ENCODE measurements at places on chromosomes 4 and X.

GRCh38 chr4:184456337-184456736 is 18.0 kb downstream of the IRF2 start:
- no peak for DNase-seq

- DNase-seq = no peak
Measured at GRCh38 chr4:168690199-168690598, 193.3 kb downstream of the PALLD start.

- DNase-seq = peak; percentile 38
Measured at GRCh38 chr4:150006197-150006596, 72.0 kb upstream of the DCLK2 start.

DNA sequence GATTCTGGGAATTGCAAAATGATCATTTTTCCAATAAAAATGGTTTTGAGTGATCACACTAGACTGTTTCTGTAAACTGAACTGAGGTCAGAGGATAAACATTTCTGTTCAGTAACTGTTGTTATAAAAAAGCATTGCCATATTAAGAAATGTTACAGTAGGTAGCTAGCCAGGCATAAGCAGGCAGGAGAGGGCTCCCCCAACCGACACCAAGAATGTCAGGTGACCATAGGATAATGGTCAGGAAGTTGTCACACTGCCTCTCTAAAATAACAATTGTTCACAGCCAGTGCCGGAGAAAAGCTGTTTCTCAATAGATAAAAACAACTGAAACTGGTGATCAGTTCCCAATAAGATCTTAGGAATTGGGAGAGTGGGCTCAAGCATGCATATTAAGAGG is 306.2 kb upstream of the SLIT2 start:
- DNase-seq = no peak

DNA sequence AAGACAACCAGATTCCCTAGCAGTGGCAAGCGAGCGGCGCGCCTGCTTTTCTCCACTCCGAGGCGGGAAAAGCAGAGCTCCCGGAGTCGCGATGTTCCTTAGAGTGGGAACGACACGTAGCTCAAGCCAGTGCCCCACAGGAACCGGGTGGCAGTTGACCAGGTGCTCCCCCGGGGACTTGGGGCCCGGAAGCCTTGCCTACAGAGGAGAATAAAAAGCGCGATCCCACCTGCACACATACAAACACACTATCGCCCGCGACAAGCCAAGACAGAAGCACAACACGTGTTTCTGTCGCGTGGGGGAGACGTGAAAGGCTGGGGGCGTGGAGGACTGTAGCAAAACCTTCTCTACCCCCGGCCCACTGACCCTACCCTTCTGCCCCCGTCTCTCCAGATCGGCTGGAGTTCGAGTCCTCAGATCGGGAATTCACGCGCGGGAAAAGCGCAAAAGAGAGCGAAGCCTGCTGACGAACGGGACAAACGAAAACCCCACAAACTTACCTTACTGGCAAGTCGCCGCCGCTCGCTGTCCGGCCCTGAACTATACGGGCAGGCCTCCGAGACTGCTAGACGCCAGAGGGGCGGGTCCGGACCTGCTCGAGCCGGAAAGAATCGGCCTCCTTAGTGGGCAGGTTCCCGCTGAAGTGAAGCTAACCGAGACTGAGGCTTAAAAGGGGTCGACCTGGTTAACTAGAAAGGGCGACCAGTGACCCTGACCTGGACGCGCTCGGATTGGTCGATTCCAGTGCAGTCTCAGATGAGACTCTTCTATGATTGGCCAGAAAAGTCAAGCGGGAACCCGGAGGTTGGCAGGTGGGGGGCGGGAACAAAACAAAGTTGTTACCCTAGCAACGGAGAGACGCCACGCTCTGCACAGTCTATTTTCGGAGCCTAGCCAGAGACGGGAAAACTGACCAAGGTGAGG is at the start of the genes DNAAF6 and NUP62CL:
Gene DNAAF6 (plus strand): TSS at position 842 of the 927 bp plus-strand sequence. CDS start 6,265 bp downstream, outside the sequence.
Gene NUP62CL (minus strand): TSS at position 664 of the 927 bp plus-strand sequence. CDS start 31,287 bp downstream, outside the sequence.
- DNase-seq = peak; percentile 2

GRCh38 chr4:187903106-187903505 is 92.5 kb upstream of the ZFP42 start:
- no peak for DNase-seq

- no peak for DNase-seq
Measured at GRCh38 chr4:773214-773613, 52.7 kb downstream of the CPLX1 start.

- no peak for DNase-seq
Measured at GRCh38 chr4:17189759-17190158, 291.3 kb upstream of the LDB2 start.

DNA sequence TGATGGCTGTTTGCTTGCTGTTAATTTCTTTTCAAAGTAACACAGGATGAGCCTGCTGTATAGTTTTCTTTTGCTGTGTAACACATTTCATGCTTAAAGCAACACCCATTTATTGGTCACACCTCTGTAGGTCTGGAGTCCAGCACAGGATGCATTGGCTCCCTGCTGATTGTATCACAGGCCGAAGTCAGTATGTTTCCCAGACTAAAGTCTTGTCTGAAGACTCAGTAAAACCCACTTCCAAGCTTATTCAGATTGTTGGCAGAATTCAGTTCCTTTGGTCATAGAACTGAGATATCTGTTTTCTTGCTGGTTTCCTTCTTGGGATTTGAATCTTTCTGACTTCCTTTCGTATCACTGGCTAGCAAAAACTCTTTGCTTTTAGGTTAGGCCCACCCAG is 54.3 kb downstream of the LRP2BP start:
- no peak for DNase-seq

- DNase-seq = no peak
Measured at GRCh38 chrX:13147147-13147546, 102.7 kb upstream of the FAM9C start.

GRCh38 chrX:38606821-38607220 is 45.5 kb downstream of the TSPAN7 start:
- DNase-seq = no peak

- no peak for DNase-seq
Measured at GRCh38 chrX:112841820-112842157, 1.2 kb upstream of the AMOT start.

- no peak for DNase-seq
Measured at GRCh38 chr4:7635445-7636239, 200.9 kb upstream of the PSAPL1 start.

- peak; percentile 52 for DNase-seq
Measured at GRCh38 chr4:99811850-99812249, 4.8 kb upstream of the DAPP1 start.

DNA sequence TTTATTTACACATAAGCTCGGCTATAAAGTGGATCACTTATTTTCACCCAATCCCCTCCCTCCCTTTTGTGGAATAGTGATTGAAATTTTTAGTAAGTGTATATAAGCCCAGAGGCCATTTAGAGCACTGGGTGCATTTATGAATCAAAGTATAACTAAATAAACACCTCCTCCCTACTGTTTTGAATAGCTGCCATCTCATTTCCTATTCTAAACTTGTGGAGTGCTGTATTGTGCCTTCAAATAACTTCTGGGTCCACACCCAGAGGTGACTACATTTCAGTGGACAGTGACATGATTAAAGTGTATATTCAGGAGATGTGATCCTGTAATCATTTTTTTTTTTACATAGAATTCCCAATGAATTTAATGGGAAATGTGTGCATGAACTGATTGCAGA is 104.9 kb downstream of the TEX13C start:
- DNase-seq = no peak

DNA sequence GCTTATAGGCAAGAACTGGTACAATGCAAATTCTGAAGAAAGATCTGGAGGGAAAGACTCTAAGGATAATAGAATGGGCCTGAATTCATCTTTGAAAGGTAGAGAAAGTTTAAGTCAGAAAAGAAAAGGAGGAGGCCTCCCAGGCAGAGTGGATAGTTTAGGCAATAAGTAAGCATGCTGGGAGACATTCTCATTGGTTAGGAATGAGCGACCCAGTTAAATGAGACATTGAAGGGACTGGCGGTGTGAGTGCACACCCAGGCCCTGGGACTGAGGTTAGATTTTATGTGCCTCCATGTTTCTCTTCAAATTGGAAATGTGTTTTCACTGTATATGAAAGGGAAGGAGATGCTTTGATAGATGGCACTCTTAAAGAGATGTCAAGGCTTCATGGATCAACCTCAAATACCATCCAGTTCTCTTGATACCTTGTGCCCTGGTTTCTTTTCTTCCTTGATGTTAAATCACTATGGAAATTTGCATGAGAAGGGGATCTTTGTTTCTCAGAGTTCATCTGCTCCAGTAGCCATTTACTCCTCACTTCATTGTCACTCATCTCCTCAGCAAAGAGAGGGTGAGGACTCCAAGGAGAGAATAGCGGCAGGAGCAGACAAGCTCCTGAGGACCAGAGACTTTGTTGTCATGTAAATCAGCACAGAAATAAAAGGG is 584.2 kb upstream of the INTU start:
- no peak for DNase-seq

- no peak for DNase-seq
Measured at GRCh38 chrX:133550665-133551485, 135.6 kb upstream of the GPC4 start.

DNA sequence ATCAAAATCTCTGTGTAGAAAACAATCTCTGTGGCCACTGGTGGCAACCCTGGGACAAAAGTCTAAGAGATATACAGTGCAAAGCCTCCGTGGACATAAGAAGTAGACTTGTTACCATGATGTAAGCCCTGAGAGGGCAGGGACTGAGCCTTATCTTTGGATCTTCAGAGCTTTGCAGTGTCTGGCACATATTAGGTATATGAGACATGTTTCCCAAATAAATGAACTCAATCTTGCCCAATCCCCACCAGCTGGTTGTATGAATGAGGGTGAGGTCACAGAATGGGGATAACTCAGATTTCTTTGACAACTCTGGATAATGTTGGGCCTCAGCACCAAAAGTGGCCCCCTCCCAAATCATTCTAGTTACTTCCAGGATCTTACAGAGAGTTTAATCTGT is 511.4 kb upstream of the DIPK2B start:
- peak; percentile 84 for DNase-seq

DNA sequence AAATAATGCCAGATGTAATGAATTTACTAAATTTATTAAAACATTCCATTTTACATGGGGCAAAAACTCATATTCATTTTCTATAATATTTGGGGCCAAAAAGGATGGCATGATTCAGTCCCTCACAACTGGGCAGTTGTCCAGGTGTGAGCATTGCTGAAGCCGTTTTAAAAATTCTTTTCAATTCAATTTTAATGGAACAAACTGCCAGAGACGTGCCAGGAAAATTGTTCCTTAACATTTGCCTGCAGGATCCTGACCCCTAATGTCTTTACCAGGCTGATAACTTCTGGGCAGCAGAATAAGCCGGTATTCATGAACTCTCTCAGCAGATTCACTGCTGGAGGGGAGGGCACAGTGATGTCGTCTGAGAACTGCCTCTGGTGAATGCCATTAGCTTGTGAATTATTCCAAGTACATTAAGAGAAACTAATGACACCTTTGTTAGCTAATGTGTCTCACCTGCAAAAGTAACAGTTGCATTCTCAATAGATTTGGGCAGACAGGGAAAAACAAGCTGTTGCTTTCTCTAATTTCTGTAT is 1445.1 kb upstream of the TENM3 start:
- DNase-seq = peak; percentile 4

DNA sequence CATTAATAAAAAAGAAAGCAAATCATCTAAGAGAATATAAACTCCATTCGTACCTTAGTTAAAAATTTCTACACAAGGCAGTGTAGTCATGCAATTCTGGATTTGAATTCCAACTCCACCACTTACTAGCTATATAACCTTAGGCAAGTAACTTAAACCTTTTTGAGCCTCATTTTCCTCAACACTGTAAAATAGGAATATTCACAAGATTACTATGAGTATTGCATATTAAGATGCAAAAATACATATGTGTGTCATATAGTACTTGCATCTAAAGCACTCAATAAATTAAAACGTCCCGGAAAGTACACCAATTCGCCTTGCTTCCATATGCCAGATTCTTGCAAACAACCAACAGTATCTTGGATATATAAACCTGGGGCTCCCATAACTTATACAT is 42.0 kb downstream of the HNRNPD start:
- no peak for DNase-seq

DNA sequence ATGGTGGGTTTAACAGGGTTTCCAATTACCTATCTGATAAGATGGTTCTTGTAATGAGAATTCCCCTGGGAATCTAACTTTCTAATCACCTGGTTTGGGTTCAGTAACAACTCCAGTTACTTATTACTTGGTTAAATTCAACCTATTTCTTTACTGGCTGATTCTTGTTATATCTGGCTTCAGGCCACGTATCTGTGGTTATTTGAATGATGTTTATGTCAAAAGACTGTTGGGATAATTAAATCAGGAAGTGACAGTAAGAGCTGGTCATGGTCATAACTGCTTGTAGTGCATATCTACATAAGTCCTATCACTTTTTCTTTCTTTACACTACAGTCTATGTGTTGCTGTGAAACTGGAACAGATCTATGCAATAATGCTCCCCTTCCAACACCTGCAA is 108.1 kb downstream of the MID1 start:
- DNase-seq = no peak

DNA sequence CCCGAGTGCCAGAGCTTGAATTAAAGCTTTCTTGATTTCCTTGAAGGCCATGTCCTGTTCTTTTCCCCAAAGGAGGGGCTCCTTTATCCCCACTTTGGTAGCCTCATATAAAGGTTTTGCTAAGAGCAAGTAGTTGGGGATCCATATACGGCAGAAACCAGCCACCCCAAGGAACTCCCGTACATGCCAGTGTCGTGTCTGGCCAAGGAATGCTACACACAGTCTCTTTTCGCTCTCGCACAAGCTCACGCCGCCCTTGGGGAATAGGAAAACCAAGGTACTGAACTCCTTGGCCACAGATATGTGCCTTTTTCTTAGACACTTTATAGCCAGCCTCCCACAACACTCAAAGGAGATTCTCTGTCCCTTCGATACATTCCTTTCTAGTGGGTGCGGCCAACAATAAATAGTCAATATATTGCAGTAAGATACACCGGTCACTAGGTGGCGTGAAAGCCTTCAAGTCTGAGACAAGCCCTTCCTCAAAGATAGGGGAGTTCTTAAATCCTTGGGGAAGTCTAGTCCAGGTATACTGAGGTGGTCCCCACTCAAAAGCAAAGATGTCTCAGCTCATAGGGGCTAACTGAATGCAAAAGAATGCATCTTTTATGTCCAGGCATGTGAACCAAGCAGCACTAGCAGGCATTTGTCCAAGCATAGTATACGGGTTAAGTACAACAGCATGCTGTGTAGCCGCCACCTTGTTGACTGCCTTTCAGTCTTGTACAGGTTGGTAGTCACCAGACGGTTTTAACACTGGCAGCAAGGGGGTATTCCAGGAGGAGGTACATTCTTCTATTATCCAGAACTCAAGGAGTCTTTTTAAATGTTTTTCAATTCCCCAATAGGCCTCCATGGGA is 57.8 kb upstream of the XAGE1B start:
- DNase-seq = peak; percentile 67

DNA sequence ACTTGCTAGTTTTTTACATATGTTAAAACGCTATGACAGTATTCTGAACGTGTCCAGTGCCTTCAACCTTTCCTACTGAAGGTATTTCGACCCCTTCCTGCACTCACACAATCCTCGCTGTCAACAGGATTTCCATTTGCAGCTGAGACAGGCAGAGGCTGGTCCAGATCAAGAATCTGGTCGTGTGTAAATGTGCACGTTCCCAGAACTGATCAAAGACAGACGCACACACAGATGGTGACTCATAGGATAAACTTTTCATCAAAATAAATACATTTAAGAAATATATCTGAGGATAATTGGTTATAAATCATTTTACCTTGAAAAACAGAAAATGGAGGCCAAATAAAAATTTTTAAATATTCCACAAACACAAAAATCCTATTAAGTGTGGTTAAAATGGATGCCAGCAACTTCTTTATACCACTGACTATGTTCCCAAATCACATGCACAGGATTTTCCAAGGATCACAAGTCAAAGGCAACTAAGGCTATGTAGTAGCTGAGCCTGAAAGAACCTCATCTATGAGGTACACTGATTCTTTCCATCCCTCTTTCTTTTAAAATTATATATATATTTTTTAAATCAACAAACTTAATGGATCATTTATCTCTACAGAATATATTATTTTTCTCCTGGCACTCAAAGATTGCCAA is 85.9 kb downstream of the RNF150 start:
- DNase-seq = peak; percentile 53
